GM03348 (cell line): ENCODE measurements at places on chromosomes 16 and 17.

GRCh38 chr16:79628501-79628975 lies 28.0 kb upstream of the MAF start:
- no peak for DNase-seq

- no peak for DNase-seq
Observed at GRCh38 chr16:58656899-58657298, 27.3 kb upstream of the CNOT1 start.

GRCh38 chr17:38724337-38724988 lies 5.7 kb upstream of the CISD3 start:
- no peak for DNase-seq

DNA sequence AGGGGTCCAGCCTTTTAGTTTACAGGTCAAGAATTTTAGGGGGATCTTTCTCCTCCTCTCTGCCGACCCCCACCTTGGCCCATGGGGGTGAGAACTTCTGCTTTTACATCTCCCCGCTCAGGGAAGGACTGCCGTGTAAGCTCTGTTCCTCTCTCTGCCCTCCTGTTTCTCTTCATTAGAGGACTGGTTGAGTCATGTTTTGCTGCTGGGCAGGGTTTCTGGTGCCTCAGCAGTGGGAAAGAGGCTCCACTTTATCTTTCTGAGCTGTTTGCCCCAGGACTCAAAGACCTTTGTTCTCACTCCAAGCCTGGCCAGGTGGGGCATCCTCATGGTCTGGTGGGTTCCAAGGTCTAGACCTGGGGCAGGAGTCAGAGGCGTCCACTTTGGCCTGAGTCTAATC lies 93.0 kb downstream of the UTP18 start:
- DNase-seq: no peak

DNA sequence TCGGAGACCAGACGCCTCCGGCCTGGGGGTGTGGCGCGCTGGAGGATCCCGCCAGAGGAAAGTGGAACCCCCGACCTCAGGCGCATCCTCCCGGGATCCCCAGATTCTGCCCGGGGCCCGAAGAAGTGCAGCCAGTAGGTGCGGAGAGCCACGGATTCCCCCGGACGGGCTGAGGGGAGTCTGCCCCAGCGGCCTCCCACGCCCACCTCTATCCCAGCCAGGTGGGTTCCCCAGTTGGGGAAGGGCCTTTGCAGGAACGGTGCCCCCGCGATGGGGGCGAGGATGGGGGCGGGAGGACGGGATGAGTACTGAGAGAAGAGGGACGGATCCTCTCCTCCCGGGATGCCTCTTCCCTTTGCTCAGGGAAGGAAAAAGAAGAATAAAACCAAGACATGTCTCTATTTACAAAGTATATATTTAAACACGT lies 5.1 kb downstream of the CBX8 start:
- DNase-seq: no peak

- peak; percentile 67 for DNase-seq
Observed at GRCh38 chr17:12665263-12666210, at the start of gene MYOCD. Gene MYOCD (plus strand): TSS chr17:12665890. CDS start chr17:12666189, 299 bp downstream.

DNA sequence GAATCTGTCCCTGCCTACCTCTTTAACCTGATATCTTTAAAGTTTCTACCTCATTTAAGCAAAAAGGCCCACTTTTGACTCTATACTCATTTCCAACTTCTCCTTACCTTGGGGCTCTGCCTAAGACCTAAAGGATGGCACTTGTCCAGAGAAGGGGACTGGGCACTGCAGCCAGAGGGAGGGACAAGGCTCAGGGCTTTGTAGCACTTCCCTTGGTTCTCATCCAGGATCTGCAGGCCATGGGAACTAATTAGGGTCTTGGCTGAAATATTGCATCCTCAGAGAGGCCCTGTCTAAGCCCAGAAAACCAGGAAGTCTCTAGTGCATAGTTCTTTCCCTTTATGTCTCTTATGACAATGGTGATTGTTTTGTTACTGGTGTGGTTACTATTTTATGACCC lies 37.3 kb downstream of the IRX5 start:
- no peak for DNase-seq

DNA sequence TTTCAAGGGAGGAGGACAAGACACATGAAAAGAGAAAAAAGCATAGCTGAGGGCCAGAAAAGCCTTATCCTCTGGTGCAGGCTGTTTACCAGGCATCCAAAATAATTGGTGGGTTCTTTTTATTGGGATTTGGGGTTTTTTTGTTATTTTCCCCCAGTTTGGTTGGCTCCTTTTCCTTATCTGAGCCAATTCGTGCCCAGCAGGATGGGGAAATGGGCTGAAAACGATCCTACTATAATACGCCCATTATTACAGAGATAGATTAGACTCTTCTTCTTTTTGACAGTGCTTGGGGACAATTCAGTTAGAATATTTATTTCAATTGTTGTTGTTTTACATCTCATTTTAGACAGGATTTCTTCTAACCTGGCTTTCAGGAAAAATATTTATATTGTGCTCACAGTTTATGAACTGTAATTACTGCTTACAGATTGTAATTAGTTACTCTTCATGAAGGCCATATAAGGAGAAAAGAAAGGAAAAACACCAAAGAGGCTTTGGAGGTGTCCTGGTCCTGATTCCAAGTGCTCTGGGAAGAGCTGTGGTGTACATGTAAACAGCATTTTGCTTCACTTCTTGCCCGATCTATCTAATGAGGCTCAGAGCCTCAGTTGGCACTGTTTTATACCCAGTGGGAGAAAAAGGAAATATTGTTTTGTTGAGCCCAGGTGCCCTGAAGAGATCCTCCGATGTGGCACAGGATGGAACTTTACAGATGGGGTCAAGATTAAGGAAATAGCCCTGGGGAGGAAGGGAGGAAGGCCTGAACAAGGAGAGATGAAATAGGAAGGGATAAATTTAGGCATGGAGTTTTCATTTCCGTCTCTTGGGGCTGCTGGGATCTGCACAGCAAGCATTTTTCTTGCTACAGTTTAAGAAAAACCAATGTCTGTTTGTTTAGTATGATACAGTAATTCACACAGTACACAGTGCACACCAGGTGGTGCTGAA lies 611 bp upstream of the ANKRD40 start:
- DNase-seq: peak; percentile 36

DNA sequence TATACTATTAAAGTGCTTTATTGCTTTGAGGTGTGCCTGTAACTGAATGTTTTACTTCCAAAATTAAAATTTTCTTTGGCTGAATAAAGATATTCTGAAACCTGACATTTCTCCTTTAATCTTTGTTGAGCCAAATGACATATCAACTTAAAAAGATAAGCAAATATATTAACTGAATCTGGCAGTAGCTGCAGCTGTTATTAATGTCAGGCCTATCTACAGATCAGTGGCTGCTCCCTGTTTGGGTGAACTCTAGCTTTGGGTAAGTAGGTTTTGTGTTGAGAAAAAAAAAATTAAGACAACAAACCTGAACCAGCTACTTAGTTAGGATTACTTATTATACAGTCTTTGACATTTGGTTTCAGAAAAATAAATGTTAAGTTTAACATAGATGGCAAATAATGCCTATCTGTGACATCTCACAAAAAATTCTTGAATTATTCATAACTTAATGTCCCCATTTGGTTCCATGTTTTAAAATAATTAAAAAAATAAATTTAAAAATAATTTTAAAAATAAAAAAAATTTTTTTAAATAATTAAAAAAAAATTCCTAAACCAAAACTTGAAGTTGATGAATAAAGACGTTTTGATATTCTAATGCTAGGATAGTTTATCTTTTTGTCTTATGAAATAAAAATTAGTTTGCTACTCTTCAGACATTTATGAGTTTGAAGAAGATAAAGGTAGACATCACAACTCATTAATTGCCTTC lies 19.8 kb downstream of the CPD start:
- DNase-seq: no peak

DNA sequence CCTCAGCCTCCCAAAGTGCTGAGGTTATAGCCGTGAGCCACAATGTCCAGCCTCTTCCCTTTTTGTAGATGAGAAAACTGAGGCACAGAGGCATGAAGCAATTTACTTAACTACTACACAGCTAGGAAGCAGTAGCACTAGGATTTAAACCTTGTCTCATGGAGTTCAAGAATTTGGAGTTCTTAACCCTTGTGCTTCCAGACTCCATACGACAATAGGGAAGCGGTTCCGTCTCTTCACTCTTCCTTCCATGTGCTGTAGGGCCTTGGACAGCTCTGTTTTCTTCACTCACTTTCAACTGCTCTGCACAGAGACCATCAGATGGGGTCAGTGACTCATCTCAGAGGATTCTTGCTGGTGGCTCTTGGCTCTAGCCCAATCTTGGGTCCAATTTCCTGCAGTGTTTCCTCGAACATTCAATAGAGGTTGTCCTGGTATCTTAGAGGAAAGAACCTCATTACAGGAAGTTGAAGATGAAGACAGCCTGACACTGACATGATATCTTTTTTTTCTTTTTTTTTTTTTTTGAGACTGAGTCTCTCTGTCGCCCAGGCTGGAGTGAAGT lies 19.3 kb downstream of the ITGAL start:
- peak; percentile 68 for DNase-seq

- no peak for DNase-seq
Observed at GRCh38 chr16:84604477-84605013, 13.3 kb downstream of the COTL1 start.

DNA sequence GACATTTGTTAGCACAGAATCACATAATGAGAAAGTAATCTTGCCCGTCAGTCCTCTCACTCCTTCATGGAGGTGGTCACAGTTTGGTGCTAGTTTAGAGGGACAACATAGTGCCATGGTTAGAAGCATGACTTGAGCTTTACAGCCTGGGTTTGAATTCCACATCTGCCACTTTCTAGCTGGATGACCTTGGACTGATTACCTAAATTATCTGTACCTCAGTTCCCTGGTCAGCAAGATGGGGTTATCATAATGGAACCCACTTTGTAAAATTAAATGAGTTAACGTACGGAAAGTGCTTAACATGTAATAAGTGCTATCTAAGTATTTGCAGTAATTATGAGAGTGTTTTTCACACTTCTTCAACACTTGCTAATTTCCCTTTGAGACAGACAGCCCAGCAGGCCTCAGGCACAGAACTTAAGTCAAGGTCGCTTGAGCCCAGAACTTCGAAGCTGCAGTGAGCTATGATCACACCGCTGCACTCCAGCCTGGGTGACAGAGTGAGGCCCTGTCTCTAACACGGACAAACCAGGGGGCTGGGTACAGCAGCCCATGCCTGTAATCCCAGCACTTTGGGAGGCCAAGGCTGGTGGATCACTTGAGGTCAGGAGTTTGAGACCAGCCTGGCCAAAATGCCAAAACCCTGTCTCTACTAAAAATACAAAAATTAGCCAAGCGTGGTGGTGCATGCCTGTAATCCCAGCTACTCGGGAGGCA lies 7.1 kb downstream of the VWA3A start:
- DNase-seq: no peak

- DNase-seq: no peak
Observed at GRCh38 chr16:1559446-1559975, 26.0 kb downstream of the TMEM204 start.

- no peak for DNase-seq
Observed at GRCh38 chr17:79933863-79934652, 94.8 kb upstream of the CBX4 start.

DNA sequence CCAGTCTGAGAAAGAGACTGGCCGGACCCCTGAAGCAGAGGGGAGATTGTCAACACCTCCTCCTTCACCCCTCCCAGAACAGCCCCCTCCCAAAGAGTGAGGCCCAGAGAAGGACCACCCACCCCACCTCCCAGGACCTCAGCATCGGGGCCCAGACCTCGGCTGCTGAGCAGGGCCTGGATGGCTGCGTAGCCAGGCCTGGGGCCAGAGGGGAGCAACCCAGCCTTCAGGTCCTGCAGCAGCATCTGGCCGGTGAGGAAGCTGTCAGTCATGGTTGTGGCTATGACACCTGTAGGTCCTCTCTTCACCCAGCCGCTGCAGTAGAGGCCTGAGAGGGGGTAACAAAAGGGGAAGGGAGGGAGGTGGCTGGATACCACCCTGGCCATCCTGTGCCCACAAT lies 3.2 kb upstream of the GRIN2C start:
- DNase-seq: no peak

- DNase-seq: no peak
Observed at GRCh38 chr17:67810464-67810863, 14.8 kb upstream of the BPTF start.

DNA sequence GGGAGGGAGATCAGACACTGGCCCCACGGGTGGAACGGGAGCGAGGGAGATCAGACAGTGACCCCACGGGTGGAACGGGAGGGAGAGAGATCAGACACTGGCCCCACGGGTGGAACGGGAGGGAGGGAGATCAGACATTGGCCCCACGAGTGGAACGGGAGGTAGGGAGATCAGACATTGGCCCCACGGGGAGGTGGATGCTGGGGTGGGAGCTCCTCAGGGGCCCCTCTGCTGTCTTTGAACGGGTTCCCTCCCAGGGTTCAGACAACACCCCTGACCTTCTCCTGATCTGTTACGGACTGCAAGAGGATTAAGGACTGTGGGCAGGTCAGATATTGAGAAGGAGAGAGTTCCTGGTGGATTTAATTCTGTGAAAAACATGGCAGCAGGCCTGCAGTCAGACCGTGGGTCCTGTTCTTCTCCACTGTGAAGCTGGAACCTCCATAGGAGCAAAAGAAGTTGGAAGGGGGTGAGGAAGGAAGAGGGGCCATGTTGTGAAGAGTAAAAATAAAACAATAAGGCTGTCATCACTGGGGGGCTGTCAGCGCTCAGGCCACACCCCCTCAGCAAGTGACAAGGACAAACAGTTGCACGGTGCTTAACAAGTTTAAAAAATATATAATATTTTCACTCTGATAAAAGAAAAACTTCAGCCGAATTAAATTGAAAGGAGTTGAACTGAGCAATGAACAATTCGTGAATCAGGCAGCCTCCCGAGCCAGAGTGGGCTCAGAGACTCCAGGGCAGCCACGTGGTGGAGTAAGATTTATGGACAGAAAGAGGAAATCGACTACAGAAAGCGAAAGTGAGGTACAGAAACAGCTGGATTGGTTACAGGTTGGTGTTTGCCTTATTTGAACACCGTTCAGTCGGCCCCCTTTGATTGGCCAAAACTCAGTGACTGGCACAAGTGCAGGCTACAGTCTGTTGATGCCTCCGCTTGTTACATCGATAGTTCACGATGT lies 348.7 kb upstream of the TNRC6C start:
- DNase-seq: no peak

DNA sequence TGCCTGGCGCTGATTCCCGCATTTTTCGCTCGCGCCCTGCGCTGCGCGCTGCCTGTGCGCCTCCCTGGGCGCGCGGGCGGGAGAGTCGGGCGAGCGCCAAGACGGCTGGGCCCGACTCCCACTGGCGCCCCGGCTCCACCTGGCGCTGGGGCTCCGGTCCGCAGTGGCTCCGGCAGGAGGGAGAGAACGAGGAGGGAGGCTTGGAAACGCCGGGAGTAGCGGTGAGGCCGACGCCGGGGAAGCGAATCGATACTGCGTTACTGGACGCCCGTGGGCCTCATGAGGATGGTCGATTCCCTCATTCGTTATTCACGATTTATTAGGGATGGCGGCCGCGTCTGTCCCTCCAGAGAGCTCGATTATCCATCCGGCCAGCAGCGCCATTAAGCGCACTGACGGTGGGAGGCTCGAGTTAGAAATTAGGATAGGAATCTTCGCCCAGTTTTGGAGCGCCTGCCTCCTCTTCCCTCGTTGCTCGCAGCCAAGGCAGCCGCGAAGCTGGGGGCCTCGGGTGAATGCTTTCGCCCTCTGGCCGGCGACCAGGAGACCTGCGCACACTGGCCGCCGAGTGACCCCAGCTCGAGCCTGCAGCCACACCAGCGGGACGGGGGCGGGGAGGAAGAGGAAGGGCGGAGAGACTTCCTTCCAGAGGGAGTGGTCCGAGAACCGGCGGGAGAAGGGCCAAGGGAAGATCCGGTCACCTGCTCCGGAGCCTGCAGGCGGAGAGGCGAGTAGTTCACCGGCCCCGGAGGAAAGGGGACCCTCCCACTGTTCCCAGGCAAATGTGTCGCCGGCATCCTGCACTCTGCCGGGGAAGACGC lies 1.3 kb upstream of the PCGF2 start:
- peak; percentile 75 for DNase-seq
